ENCODE measurements at places on chromosomes 7 and 10.

GRCh38 chr10:76557366-76557765, 1080.2 kb downstream of the KCNMA1 start:
- DNase-seq: no peak

DNA sequence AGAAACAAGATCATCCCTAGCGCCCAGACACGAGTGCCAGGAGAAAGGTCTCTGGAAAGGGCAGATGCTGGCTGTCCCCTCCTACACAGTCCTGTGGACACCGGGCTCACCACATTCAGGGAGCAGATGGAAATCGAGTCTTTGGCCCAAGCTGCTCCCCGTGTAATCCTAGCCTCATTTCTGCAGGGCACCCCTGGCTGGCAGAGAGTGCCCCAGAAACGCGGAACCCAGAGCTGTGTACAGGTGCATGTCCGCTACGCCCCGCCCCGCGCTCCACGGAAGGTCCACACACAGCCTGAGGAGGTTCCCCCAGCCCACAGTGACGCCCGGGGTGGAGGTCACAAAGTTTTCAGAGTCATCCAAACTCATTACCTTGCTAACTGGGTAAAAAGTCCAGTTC, 202.8 kb downstream of the MAD1L1 start:
- DNase-seq: no peak

- DNase-seq: no peak
These were observed 10.5 kb downstream of the RPS24 start for GRCh38 chr10:78044179-78044578.

DNA sequence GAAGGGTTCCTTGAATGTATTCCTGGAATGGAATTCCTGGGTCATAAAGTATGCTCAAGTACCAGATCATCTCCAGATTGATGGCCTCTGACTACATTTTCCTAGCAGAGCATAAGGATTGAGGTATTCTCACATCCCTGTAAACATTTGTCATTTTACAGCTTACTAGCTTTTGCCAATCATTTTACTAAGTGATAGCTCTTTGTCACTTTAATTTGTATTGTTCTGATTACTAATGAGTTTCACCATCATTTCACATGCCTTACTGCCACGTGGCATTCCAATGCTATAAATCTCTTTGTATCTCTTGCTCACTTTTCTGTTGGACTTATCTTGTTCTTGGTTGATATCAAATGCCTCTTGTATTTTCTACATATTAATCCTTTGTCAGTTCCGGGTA, 68.6 kb upstream of the CACNB2 start:
- DNase-seq: no peak

DNA sequence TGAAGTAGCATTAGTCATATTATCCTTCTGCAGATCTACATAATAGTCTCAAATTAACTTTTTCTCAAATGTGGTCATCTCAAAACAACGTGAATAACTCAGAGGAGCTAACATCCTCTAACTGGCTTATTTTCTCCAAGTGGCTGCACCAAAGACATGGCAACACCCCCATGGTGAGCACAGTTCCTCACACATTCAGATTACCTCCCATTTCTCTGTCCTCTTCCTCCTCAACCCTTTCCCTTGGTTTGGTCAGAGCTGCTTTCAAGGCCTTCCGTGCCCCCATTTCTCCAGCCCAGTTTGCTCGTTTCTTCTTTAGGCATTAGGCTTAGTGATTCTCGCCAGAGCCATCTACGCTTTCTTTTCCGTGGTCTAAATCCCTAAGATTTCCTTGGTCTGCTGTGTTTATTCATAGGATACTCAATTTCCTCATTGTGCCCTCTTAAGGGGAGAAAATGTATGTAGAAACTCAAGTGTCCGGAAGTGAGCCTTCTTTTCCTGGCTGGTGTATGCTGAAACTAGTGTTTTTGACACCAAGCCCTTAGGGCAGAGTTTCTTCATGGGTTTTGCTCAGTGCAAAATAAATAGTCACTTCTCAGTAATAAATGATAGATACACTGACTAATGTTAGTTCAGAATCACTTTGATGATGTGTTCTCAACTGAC, 2.6 kb downstream of the MET start:
- DNase-seq: no peak

- DNase-seq: no peak
These were observed 973.8 kb upstream of the LRRTM3 start for GRCh38 chr10:65952086-65952485.

DNA sequence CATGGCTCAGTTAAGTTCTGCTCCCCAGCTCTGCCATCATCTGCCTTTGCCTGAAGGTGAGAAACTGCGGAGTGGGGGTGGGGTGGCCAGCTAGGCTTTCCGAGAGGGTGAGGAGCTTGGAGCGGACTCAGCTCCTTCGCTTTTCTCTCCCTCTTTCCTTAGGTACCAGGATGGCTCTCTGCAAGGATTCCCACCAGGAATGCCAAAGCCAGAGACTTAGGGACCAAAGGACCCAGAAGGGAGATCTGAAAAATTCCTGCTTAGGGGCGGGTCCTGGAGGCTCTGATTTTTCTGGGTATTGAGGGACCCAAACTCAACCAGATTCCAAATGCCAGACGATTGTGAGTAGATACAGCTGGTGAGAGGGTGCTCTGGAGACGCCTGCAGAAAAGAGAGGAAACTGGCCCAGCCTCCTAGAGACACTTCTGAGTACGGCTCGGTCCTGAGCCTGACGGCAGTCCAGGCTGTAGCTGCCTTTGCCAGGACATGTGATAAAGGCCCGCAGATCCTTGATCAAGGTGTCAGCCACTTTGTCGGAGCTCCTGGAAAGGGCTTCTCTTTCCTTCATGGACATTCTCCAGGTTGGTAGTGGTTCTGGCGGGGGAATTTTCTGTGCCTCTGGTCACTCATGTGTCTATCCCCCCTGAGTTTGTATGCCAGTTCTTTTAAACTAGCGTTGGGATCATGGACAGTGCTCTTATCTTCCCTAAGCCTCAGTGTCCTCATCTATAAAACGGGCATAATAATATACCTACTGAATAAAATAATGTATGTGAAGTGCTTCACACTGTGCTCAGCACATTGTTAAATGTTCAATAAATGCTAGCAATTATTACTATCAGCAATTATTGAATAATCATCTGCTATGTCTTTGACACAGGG, 42.5 kb upstream of the BTRC start:
- no peak for DNase-seq

GRCh38 chr7:20598459-20599309, 16.8 kb upstream of the ABCB5 start:
- DNase-seq: no peak

All from GM12892 (cell line).